Dorsolateral prefrontal cortex (tissue), 122 donors: ENCODE measurements at places on chromosomes 2 and 18.

DNA sequence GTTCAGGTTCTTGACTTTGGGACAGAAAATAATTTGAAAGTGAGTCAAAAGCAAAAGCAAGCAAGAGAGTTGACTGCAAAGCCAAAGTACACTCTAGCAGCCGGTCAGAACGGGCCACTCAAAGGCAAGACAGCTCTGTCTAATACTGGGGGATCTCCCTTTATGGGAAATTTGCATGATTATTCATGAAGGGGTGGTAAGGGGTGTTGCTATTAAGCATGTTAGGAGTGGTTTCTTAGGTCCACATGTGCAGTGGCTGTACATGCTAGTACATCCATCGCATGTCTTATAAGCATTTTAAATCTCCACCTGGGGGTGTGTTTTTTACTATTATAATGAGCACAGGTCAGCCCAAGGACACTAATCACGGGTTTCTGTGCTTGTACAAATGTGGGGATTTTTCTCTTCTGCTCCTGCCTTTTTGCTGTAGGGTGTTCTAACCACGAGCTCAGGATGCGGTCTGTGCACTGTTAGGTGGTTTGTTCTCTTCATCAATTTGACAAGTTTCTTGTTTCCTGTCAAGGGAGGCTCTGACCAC, 60.2 kb upstream of the SPP2 start:
- no peak for DNase-seq

GRCh38 chr18:64171576-64171975, 22.7 kb upstream of the LINC00305 start:
- no peak for DNase-seq

DNA sequence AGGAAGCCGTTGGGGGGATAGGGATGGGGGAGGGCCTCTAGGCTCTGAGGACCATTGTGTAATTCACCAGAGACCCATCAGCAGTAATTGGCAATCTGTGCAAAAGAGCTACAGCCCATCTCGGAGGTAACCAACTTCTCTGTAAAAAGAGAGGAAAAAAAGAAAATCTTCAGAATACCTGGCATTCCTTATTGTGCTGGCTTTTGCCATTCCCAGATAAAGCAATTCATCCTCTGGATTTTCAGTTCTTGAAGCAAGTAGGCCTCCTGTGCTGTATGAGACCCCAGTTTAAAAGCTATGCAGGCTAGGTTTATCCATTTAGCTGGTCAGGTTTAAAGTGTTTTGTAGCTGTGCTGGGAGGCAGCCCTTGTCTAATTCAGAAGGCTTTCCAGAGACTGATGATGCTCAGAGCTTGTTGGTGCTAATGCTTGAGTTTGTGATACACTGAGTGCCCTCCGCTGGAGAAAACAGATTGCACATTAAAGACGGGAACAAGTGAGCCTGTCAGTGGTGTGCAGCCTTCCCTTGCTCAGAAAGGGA, at the start of gene LRRTM4:
LRRTM4 (minus strand) TSS at position 446 of the 540 bp plus-strand sequence.
- no peak for DNase-seq

GRCh38 chr18:11296946-11297345, 147.6 kb upstream of the PIEZO2 start:
- no peak for DNase-seq

GRCh38 chr18:77671456-77672167, 422.0 kb downstream of the GALR1 start:
- no peak for DNase-seq

GRCh38 chr2:38740851-38741731, 10.1 kb downstream of the SRSF7 start:
- no peak for DNase-seq
